Fibroblast of gingiva (primary cell): ENCODE measurements at places on chromosomes 12 and 14.

- peak; percentile 94 for DNase-seq
These were observed at the start of gene CEP83 for GRCh38 chr12:94459728-94460615. Gene CEP83 (minus strand): TSS chr12:94459867. CDS start chr12:94412490, 47,377 bp downstream.

DNA sequence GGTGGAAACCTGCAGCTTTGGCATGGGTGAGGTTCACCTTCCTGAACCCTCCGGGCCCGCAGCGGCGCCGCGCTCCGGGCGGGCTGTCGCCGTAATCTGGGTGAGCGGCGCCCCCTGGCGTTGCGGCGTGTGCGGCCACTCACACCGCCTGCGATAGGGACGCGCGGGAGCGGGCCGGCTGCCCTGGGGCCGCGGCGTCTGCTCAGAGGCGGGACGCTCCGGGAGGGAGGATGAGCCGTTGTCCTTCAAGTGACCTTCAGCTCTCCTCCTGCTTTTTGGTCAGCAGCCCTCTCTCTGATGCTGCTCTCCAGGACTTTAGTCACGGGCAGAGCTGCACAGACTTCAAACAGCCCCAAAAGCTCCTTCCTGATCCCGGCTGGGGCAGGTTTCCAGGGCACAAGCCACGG is 211.7 kb upstream of the FKBP4 start:
- DNase-seq: peak; percentile 31

DNA sequence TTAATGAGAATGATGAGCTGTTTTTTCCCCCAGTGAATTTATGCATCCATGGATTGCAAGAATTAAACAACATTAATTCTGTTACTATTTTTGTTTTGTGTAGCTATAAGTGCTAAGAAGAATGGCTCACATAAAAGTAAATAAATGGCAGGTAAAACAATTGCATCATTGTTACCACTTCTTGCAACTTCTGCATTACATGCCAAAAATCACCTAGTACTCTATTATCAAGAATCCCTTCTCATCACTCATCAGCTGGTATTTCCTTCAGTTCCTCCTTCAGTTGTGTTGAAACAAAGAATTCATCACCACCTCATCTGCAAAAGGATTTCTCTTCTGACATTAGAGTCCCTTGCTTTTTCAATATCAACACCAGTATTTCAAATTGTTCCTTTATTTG is 773 bp downstream of the A2M start:
- no peak for DNase-seq

DNA sequence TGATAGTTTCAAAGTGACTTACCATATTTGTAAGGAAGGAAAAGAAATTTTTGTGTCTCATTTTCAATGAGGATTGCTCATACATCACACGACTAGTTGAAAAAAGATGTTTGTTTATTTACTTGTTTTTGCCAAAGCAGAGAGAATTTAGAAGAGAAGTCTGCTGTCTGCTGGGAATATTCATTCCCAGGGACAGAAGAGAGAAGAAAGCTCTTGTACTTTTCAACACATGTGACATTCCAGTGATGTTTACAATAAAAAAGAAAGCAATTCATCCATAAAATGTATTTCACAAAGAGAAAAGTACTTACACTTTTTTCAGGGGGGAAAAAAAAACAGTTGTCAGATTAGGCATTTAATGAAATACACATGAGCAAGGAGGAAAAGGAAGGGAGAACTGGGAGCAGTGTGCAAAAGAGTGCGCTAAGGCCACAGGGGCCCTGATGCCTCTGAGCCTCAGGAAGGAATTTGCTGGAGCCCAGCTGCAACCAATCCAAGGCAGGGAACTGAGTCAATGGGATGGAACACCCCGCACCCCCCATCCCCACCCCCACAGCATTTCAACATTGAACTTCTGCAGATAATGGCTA is 115.0 kb downstream of the RPAP3 start:
- DNase-seq: peak; percentile 53

DNA sequence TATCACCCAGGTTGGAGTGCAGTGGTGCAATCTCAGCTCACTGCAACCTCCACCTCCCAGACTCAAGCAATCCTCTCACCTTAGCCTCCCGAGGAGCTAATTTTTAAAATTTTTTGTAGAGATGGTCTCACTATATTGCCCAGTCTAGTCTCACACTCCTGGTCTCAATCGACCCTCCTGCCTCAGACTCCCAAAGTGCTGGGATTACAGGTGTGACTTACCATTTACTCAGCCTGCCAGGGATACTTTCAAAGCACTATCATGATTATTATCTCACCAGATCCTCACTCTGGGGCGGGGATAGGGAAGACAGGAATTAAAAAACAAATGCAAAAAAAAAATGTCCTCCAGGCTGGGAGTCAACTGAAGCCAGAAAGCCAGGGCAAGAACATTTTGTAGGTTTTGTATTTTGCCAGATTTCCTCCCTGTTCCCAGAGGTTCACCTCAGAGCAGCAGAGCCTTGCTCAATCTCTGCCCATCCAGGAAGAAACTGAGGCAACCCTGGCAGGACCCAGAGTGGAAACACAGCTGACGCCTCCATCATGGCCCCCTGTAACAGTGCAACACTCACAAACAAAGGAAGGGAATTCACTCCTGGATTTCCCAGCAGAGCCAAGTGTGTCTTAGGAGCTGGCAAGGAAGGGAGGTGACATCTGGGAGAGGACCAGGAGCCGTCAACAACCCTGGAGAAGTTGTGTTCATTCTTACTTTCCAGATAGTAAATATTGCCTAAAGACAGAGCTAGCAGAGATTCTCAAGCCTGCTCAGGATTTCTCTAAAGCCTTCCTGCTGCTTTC is 73.9 kb downstream of the IRF2BPL start:
- no peak for DNase-seq

- peak; percentile 18 for DNase-seq
These were observed 102.8 kb upstream of the FGD4 start for GRCh38 chr12:32296567-32296966.

DNA sequence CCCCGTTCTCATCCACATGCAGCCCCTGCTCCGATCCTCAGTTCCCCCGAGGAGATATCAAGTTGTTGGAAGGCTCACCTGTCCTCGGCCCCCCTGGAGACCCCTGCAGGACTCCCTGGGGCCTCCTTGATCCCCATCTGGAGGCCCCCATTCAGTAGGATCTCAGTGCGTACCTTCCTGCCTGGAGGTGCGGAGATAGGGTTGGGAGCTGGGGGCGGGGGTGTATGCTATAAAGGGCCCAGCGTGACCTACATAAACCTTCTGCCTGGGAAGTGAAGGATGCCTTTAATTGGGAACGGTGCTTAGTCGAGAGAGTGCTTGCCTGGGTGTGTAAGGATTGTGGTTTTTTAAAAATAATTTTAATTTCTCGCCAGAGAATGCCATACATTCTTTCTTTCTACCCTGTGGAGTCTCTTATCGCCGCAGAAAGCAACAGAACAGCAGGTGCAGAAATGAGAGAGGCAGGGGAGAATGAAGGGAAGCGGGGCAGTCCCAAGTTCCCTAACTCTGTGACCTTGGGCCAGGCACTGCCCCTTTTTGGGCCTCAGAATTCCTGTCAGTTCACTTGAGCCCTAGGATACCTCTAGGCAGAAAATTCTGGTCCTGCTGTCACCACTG is 153.7 kb downstream of the TSPAN9 start:
- DNase-seq: no peak
